ENCODE measurements at places on chromosomes 1 and 21.

GRCh38 chr1:201632364-201632952, 93.5 kb downstream of the NAV1 start:
- DNase-seq, result no peak

GRCh38 chr1:36420836-36421317, 23.2 kb upstream of the LSM10 start:
- no peak for DNase-seq

DNA sequence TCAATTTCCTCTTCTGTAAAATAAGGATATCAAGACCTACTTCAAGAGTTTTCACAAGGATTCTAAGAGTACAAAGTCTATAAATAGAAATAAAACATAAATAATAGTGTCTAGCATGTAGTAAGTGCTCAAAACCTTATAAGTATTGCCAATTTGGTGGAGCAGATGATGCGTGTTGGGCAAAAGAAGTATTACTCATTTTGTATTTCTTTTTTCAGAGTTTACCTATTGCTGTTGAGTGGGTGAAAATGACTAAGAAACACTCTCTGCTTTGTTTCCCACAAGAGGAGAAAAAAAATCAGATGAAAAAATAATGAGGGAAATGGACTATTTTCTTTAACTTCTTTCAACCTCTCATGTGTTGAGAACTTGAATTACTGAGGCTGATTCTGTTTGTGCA, 103.3 kb upstream of the KCNK2 start:
- DNase-seq, result no peak

DNA sequence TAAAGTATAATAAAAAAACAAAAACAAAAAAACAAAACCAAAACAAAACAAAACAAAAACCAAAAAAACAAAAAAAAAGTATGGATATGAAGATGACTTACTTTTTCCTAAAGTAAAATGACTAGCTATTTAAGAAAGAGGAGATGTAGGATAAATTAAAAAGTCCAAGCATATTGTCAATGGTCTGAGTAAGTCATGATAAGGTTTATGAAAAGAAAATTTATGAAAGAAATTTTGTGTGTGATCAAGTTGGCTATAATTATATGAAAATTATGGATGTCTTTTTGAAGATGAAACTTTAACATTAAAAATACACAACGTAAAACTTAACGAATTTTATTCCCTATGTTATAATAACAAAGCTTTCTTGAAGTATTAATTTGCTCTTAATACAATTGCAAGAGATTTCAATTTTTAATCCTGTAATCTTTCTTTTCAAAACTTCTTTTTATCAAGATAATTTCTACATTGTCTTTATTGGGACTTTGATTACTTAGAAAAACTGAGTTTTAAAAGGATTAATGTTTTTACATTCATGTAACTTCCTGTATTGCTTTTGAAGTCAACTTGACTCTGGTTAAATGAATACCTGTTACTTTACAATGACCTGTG, 200.9 kb upstream of the IVNS1ABP start:
- no peak for DNase-seq

- DNase-seq, result no peak
Observed at GRCh38 chr1:234768569-234769283, 158.7 kb upstream of the IRF2BP2 start.
